A549 treated with CpdA at 1 μM for 4 hours (cell line): ENCODE measurements at places on chromosomes 12 and 14. TPM values are rescaled to one million over a fixed set of nuclear protein-coding genes. Genes with fewer than 3 reads are reported as not detected.

Gene TBX5
- not detected in 5 replicates for total RNA-seq

Gene SERPINA10
- 0.08 TPM in 1 of 5 replicates, not detected in the others for total RNA-seq

Gene ZC2HC1C
- 2.2 to 3.1 TPM (median 2.8 TPM) in 5 replicates for total RNA-seq

Gene CLEC6A
- not detected in 5 replicates for total RNA-seq

Gene MORN3
- total RNA-seq, result 0.07 to 0.39 TPM (median 0.17 TPM) in 4 of 5 replicates, not detected in the other

Gene MEG3
- 56.5 to 102 TPM (median 73.0 TPM) in 5 replicates for total RNA-seq

Gene MLH3
- total RNA-seq, result 12.0 to 19.7 TPM (median 17.4 TPM) in 5 replicates

Gene IGF1
- not detected in 5 replicates for total RNA-seq

Gene CELA1
- total RNA-seq, result not detected in 5 replicates

Gene HCAR1
- 0.02 to 0.05 TPM (median 0.03 TPM) in 4 of 5 replicates, not detected in the other for total RNA-seq

Gene NR1H4
- total RNA-seq, result 0.05 to 0.23 TPM (median 0.09 TPM) in 3 of 5 replicates, not detected in the others

Gene TBX3
- total RNA-seq, result 16.9 to 20.2 TPM (median 19.7 TPM) in 5 replicates

Gene GCN1
- total RNA-seq, result 55.0 to 65.6 TPM (median 55.6 TPM) in 5 replicates

Gene TCL1A
- total RNA-seq, result not detected in 5 replicates

Gene INTS13
- total RNA-seq, result 27.3 to 36.6 TPM (median 28.3 TPM) in 5 replicates

Gene NUAK1
- 10.8 to 12.7 TPM (median 12.0 TPM) in 5 replicates for total RNA-seq

Gene TEX52
- not detected in 5 replicates for total RNA-seq

Gene RDH5
- 1.6 to 2.9 TPM (median 2.5 TPM) in 5 replicates for total RNA-seq

Gene STAC3
- total RNA-seq, result 0.20 to 0.64 TPM (median 0.53 TPM) in 5 replicates

Gene RASSF9
- total RNA-seq, result 0.34 to 0.45 TPM (median 0.43 TPM) in 5 replicates

Gene GUCY2C
- total RNA-seq, result 0.01 TPM in 1 of 5 replicates, not detected in the others

Gene GDF3
- total RNA-seq, result not detected in 5 replicates

Gene SCN8A
- 1.2 to 2.5 TPM (median 1.8 TPM) in 5 replicates for total RNA-seq

Gene DLK1
- 0.22 to 0.65 TPM (median 0.48 TPM) in 5 replicates for total RNA-seq

Gene NRL
- total RNA-seq, result 0.48 to 1.2 TPM (median 1.0 TPM) in 5 replicates

Gene EFS
- not detected in 5 replicates for total RNA-seq

Gene DEGS2
- 1.2 to 2.7 TPM (median 1.4 TPM) in 5 replicates for total RNA-seq

Gene VRTN
- total RNA-seq, result not detected in 5 replicates

Gene FAM216A
- 17.6 to 20.7 TPM (median 20.2 TPM) in 5 replicates for total RNA-seq

Gene SDR9C7
- 0.05 TPM in 1 of 5 replicates, not detected in the others for total RNA-seq

Gene TMEM106C
- total RNA-seq, result 109 to 133 TPM (median 121 TPM) in 5 replicates

Gene TAS2R31
- total RNA-seq, result 0.08 to 0.13 TPM in 2 of 5 replicates, not detected in the others

Gene AMHR2
- 1.1 to 2.7 TPM (median 1.8 TPM) in 5 replicates for total RNA-seq

Gene MANSC1
- 3.8 to 4.8 TPM (median 3.9 TPM) in 5 replicates for total RNA-seq

Gene FAM186B
- 0.08 to 0.15 TPM (median 0.11 TPM) in 5 replicates for total RNA-seq

Gene LIN7A
- total RNA-seq, result 0.33 to 0.55 TPM (median 0.43 TPM) in 5 replicates

Gene GNB3
- 1.7 to 2.4 TPM (median 1.9 TPM) in 5 replicates for total RNA-seq

Gene CYP46A1
- total RNA-seq, result 0.06 to 0.14 TPM (median 0.11 TPM) in 4 of 5 replicates, not detected in the other

Gene TAS2R46
- total RNA-seq, result not detected in 5 replicates

Gene SAV1
- 19.1 to 25.1 TPM (median 23.3 TPM) in 5 replicates for total RNA-seq

Gene HRK
- 0.45 to 0.96 TPM (median 0.54 TPM) in 5 replicates for total RNA-seq

Gene PLBD1
- total RNA-seq, result 3.6 to 5.6 TPM (median 4.0 TPM) in 5 replicates

Gene LGMN
- 55.6 to 62.6 TPM (median 61.6 TPM) in 5 replicates for total RNA-seq

Gene SEL1L
- 19.3 to 29.0 TPM (median 27.9 TPM) in 5 replicates for total RNA-seq

Gene SLC4A8
- total RNA-seq, result 1.1 to 2.3 TPM (median 1.2 TPM) in 5 replicates

Gene ANKS1B
- 0.24 to 0.63 TPM (median 0.47 TPM) in 5 replicates for total RNA-seq

Gene RAD52
- total RNA-seq, result 10.0 to 13.7 TPM (median 11.3 TPM) in 5 replicates

Gene FAM222A
- 3.1 to 7.6 TPM (median 6.5 TPM) in 5 replicates for total RNA-seq

Gene DLGAP5
- 29.2 to 43.9 TPM (median 34.9 TPM) in 5 replicates for total RNA-seq

Gene KRT4
- 2.3 to 4.2 TPM (median 3.1 TPM) in 5 replicates for total RNA-seq

Gene JAG2
- 16.8 to 25.0 TPM (median 21.5 TPM) in 5 replicates for total RNA-seq

Gene CCDC38
- 0.06 to 0.24 TPM (median 0.12 TPM) in 5 replicates for total RNA-seq
